ENCODE measurements at places on chromosomes 7 and 10.

DNA sequence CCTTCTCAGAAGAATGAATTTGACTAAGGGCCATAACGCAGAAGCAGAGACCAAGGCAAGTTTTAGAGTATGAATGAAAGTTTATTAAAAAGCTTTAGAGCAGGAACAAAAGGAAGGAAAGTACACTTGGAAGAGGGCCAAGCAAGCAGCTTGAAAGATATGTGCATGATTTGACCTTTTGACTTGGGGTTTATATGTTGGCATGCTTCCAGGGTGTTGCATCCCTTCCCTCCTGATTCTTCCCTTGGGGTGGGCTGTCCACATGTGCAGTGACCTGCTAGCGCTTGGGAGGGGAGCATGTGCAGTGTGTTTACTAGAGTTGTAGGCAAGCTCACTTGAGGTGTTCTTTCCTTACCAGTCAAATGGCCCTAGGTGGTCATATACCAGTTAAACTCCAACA lies 37.9 kb upstream of the LRRN3 start:
- DNase-seq, result no peak

GRCh38 chr7:13542451-13542850 lies 447.0 kb downstream of the ETV1 start:
- DNase-seq, result no peak

DNA sequence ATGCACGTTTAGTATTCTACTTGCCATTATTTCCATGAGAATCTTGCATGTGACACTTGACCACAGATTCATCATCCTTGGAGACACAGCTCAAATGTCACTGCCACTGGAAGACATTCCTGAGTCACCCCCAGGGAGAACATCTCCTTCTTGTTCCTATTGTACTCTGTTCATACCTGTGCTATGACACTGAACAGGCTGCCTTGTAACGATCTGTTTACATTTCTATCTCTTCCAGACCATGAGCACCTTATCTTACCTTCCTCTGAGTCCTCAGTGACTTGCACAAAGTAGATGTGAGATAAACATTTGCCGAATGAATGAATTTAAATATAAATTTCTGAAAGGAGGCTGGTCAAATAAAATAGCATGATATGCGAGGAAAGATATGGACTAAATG lies 331.9 kb upstream of the LRRN3 start:
- DNase-seq, result no peak

- no peak for DNase-seq
Measured at GRCh38 chr10:20922033-20922432, 24.9 kb upstream of the NEBL start.

DNA sequence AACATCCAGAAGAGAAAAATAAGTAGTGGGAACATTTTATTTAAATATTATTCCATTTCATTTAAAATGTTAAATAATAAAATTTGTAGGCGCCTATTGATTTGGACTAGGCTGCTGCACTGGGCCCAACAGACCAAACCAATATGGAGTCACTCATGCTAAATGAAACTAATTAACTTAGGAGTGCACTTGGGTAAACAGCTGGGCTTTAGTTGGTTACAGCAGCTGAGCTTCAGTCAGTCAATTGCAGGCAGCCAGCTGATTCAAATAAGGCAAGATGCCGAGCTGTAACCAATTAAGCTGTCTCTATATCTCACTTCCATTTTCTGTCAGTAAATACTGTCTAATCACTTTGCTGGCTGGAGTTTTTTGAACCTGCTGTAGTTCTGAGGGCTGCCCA lies 102.1 kb upstream of the WDR11 start:
- DNase-seq, result no peak

DNA sequence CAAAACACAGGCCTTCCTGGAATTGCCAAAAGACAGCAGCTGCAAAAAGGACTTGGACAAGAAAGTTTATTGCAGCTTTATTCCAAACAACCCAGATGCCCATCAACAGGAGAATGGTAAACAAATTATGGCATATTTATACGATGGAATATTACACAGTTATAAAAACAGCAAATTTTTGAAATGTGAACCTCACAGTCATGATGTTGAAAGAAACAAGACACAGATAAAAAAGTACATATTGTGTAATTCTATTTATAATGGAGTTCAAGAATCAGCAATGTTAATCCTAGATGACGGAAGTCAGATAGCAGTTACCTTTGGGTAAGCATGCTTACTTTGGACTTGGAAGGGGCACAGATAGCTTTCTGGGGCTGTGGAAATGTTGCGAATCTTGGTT lies 44.4 kb downstream of the SYPL1 start:
- no peak for DNase-seq

DNA sequence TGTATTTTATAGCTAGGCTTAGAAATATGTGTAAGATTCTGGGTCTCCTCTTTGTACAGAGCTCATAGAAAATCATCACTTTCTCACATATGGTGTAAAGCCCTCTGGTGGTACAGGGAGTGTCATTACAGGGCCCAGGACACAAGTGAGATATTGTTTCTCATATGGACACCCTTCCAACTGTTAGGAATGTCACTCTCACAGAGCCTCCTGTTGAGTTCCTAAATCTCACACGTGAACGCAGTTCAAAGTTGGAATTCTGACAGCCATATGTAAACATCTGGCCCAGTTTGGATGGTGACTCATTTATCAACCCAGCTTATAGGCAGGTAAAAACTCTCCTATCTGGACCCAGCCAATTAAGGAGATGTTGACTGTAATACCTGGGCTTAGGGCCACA lies 35.4 kb upstream of the ZNF107 start:
- no peak for DNase-seq

DNA sequence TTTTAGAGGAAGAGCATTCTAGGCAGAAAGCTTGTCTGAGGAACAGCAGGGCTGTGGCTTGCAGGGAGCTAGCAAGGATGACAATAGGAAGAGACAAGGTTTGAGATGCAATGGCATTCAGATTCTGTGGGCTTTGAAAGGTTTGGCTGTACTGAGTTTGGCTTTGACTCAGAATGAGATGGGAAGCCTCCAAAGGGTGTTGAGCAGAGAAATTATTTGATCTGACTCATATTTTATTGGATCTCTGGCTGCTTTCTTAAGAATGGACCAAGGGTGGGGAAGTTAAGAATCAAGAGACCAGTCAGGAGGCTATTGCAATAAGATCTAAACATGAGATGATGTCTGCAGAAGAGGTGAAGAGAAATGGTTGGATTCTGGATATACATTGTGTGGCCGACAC lies 273.2 kb downstream of the CDK14 start:
- no peak for DNase-seq

DNA sequence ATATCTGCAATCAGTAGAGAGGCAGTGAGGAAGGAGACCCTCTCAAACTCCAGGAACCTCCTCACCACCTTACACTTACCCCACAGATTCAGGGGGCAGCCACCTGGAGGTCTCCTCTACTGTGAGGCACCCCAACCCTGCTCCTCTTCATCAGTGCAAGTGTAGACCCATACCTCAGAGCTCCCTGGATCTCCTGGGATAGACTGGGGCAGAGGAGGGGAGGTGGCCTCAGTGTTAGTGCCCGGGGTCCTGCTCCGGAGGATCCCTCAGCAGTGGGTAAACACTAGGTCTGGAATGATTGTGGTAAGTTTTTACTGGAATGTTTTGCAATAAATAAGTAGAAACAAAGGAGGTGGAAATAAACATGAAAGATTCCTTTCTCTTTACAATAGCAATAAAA lies 31.1 kb downstream of the ANTXRL start:
- DNase-seq, result no peak

- no peak for DNase-seq
Measured at GRCh38 chr10:102375867-102376266, 19.6 kb upstream of the NFKB2 start.

DNA sequence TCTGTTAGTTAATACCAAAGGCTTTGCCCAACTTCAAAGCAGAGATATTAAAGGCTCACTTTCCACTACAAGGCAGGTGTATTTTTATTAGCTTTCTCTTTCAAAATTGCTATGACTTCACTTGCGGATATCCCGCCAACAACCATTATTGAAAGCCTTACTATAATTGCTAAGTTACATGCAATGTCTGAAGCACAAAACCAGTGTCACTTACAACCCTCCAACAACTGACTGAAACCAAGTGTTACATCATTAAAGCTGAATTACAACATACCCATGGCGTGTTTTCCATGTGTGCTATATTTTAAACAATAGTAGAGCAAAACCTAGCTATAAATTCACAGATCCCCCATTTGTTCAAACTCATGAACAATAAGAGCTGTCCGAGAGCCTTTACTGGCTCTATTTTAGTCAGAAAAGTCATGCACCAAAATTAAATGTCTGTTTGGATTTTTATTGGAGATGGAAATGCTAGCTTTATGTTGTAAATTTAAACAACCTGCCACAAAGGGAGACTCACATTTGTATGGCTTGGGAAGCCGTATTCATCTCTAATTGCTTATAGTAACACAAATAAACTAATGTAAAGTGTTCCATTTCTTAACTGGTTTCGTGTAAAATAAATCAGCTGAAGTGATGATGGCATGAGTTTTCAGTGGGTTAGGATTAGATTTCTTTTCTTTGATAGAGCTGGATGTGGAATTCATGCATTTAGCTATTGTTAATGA lies 227.1 kb downstream of the AGMO start:
- no peak for DNase-seq

- DNase-seq, result peak; percentile 39
Measured at GRCh38 chr10:32957341-32958084, 517 bp downstream of the ITGB1 start.

DNA sequence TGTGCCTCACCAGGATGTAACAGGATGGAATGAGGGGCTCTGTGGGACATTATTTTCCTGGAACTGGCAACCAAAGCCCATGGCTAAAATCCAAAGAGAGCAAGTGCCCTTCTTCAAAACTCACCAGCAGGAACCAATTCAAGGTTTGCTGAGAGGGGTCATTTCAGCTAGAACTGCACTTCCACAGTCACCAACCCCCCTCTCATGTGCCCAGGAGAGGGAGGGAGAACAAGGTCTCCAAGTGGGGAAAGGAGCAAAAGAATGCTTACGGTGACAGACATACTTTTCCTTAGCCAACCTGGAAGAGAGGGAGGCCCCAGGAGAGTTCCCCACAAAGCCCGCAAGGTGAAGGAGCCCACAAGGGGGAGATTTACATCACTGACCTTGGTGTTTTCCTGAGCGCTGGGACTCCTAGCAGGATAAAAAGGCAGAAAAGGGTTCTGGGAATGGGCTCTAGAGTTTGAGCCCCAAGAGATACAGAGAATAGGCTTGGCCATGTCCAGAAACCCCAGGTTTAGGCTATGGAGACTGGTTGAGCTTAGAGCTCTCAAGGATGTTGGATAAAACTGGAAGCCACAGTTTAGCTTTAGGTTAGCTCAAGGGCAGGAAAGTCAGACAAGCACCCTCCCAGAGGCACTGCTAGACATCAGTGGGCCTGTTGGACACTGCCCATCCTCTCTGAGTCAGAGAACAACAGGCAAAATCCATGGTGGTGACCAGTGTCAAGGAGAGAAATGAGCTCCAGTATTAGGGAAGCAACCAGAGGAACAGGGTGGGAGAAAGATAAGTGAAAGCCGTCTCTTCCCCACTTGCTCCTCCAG lies 63.9 kb upstream of the GHITM start:
- DNase-seq, result no peak

GRCh38 chr7:46525876-46526275 lies 604.8 kb upstream of the IGFBP3 start:
- DNase-seq, result no peak

- DNase-seq, result no peak
Measured at GRCh38 chr7:88337572-88337971, 30.9 kb upstream of the STEAP4 start.

- DNase-seq, result no peak
Measured at GRCh38 chr10:71980181-71981014, 16.2 kb downstream of the CHST3 start.
